Activated naive CD8-positive, alpha-beta T cell treated with anti-CD3 and anti-CD28 coated beads, Interleukin-2, amount 50 U/mL, for 24 hours (primary cell): ENCODE measurements at places on chromosomes 5 and 9.

DNA sequence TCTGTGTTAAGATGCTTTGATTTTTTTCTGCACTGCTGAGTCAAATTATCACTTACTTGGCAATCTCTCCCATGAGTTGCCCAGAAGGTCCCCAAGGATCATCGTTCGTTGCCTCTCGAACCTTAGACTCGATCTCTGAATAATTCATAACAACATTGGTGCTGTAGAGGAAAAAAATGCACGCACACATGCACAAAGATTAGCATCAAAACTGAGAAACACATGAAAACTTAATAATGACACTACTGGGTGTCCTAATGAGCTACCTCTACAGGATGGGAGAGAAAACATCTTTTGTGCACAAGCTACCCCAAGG lies 41.6 kb downstream of the CLINT1 start:
- no peak for DNase-seq

GRCh38 chr9:136193891-136194279 lies 11.0 kb downstream of the LHX3 start:
- DNase-seq = no peak

DNA sequence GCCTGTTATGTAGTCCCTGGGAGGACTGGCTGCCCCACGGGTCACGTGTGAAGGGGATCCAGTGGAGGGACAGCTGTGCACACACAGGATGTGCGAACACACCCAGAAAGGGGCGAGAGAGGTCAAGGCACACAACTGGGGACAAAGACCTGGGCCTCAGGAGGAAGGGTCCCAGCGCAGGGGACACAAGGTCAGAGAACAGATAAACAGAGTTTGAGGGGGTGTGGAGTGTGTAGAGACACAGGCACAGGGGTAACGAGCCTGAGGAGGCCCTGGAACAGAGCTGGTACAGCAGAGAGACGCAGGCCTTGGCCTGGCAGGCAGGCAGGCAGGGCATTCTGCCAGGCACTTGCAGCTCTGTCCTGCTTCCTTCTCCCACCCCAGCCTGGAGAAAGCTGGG lies 14.8 kb upstream of the PSMD5 start:
- no peak for DNase-seq

DNA sequence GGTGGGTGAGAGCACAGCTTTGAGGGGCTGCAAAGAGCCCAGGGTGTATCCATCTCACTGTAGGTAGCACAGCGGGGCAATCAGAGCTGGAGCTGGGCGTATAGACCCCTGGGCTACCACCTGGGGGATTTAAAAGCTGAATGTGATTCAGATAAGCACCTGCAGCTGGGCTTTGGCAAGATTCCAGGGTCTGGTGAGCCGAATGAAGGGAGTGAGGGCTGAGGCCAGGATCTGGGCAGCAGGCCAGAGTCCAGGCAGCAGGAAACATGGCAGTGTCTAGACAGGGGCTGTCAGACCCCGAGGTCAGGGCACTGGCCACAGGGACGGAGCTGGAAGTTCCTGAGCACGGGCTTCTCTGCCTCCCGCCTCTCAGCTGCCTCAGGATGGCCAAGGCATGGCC lies 8.7 kb downstream of the ASS1 start:
- no peak for DNase-seq

- no peak for DNase-seq
Measured at GRCh38 chr5:66222455-66222854, 78.4 kb downstream of the SREK1 start.

DNA sequence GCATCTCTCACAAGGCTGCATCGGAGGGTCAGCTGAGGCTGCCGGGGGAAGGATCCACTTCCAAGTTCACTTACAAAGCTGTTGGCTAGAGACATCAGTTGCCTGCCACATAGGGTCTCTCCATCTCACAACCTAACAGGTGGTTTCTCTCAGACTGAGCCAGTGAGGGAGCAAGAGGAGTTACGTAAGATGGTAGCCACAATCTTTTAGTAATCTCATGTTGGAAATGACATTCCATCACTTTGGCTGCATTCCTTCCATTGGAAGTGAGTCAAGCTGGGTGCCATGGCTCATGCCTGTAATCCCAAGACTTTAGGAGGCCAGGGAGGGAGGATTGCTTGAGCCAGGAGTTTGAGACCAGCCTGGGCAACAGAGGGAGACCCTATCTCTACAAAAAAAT lies 7.4 kb upstream of the GRK6 start:
- DNase-seq = no peak
